Substantia nigra (tissue), 51 donors: ENCODE measurements at places on chromosomes 5 and 9.

GRCh38 chr5:58412932-58413331 lies 47.0 kb downstream of the PLK2 start:
- no peak for DNase-seq

GRCh38 chr5:173479711-173480110 lies 136.7 kb downstream of the BOD1 start:
- DNase-seq: no peak

DNA sequence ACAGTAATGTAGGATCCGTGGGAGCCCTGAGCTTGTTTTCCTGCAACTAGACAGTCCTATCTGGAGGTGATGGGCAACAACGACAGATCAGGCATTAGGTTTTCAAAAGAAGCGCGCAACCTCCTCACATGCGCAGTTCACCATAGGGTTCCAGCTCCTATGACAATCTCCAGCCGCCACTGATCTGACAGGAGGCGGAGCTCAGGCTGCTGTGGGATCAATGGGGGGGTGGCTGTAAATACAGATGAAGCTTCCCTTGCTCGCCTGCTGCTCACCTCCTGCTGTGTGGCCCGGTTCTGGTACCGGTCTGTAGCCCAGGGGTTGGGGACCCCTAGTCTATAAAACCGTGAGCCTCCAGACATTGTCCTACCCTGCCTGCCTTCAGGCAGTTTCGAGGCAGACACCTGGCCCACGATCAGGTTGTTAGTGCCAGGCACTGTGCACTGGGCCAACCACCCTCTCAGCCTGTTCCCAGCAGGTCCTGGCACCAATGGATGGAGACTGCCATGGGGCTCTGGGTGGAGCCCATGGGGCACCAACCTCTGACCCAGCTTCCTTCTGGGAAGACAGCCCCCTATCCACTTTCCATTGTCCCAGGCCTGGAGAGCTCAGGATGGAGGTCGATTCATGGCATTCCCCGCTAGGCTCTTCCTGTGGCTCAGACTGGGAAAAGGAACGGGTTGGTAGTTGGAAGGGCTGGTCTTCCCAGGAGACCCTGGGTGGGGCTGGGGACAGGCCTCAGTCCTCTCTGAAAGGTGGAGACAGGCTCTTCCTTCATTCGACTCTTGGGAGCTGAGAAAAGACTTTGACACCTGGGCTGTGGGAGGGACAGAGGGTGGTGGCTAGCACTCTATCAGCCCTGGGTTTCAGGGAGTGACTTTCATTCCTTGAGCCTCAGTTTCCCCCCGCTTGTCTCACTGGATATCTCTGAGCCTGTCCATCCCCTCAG lies 1.7 kb downstream of the ENDOG start:
- DNase-seq: peak; percentile 36

- no peak for DNase-seq
Observed at GRCh38 chr9:81082221-81082620, 607.1 kb downstream of the TLE1 start.

- DNase-seq: no peak
Observed at GRCh38 chr9:78003730-78004129, 27.9 kb downstream of the GNAQ start.

- no peak for DNase-seq
Observed at GRCh38 chr9:105676351-105676923, 14.2 kb downstream of the TAL2 start.

DNA sequence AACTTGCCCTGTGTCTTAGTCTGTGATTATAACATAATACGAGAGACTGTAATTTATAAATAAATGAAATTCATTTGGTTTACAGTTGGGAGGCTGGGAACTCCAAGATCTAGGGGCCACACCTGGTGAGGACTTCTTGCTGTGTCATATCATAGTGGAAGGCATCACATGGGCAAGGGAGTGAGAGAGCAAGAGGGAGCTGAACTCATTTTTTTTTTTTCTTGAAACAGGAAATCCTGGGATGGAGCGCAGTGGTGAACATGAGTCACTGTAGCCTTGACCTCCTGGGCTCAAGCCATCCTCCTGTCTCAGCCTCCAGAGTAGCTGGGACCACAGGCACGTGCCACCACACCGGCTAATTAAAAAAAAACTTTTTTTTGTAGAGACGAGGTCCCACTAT lies 7.2 kb downstream of the MLANA start:
- no peak for DNase-seq

DNA sequence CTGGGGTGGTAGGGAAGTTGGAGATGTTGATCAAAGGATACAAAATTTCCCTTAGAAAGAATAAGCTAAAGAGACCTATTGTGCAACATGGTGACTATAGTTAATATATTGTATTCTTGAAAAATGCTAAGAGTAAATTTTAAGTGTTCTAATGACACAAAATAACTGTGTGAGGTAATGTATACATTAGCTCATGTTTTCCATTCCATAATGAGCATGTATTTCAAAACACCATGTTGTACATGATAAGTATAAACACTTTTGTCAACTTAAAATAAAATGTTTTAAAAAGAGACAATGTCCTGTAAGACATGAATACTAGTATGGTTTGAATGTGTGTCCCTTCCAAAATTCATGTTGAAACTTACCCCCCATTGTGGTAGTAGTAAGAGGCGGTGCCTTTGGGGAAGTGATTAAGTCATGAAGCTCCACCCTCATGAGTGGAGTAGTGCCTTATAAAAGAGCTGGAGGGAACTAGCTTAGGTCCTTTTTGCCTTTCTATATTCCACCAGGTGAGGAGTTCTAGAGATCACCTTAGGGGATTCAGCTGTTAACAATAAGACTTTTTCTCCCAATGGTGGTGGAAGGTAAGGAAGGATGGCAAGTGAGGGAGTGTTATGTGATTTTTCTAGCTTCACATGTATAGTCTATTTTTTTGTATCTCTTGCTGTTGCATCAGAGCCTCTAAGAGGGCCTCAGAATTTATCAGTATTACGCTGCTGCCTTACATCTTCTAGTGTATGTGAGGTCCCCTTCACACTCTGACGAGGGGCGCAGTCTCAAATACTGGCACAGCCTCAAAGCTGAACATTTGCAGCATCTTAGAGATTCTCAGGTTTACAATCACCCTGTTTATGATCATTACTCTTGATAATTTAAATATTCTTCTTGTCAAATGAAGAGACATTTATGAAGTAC lies 94.9 kb upstream of the NREP start:
- no peak for DNase-seq

DNA sequence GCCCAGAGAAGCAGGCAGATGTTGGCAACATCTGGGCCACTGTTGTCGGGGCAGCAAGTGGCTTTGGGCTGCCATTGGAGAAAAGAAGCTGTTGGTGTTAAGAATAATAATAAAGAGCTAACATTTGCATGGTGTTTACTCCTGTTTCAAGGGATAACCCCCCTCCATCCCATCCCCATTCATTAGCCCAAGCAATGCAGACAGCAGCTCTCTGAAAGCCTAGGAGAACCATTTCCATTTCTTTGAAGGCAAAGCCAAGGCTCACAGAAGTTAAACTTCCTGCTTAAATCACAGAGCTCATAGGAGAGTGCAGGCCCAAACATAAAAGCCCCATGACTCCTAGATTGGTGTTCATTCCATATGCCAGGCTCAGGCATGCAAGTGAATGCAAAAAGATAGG lies 175.4 kb downstream of the ASTN2 start:
- no peak for DNase-seq

DNA sequence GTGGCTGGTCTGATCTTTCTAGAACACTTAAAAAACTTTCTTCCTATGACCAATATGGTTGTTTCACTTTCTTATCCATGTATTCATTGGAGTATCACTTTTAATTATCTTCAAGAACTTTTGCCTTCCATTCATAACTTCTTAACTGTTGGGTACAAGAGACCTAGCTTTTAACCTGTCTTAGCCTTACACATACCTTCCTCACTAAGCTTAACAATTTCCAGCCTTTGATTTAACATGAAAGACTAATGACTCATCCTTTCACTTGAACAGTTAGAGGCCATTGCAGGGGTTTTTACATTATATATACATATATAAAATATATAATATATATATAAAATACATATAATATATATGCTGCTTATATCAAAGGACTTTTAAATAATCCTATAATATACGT lies 57.9 kb downstream of the ABHD17B start:
- DNase-seq: no peak

DNA sequence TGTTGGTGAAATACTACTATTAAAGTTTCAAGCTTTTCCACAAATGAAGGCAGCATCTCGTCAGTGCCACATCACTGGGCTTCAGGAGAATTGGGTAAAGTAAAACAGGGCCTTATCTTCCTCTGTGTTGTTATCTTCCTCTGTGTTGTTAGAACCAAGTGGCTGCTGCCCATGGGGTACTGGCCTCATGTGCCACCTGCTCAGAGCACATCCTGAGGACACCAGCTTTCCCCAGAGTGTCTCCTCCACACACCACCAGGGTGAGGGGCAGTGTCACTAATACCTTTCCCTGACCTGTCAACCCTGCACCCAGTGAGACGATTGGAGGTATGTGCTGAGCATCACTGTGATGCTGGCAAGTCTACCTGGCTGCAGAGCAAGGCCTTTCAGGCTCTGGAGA lies 499.9 kb downstream of the SEMA5A start:
- DNase-seq: no peak

DNA sequence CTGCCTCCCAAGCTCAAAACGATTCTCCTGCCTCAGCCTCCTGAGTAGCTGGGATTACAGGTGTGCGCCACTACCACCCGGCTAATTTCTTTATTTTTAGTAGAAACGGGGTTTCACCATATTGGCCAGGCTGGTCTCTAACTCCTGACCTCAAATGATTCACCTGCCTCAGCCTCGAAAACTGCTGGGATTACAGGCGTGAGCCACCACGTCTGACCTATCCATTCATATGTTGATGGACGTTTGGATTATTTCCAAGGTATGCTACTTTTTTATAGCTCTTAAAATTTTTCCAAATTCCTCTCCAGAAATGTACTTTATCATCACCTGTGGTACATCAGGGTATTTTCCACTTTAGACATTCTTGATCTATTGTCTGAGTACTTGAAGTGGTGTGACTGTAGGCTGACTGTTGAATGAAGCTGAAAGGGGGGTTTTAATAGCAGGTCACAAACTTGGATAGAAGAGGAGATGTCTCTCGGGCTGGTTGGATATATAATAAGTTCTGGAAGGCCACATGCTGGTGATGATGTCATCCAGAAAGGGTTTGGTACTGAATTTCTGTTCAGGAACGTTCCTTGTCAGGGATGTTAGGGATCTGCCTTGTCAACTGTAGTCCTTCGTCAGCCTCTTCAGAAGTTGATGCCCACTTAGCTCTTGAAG lies 7.4 kb downstream of the CTNNA1 start:
- no peak for DNase-seq

DNA sequence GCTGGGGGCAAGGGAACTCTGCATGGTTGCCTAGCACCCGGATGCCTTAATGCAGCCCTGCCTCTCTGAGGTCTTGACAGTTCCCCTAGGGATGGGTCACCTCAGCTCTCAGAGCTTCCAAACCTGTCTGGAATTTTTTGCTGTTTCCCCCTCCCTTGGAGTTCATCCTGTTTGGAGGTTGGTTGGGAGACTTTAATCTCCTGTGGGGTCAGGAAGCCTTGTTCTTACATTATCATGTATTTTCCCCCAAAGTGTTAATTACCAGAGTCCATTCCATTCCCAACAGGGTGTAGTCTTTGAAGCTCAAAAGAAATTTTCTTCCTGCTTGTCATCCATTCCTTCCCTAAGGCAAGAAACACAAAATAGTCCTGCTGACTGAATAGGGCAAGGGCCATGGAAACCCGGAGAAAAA lies 150.3 kb upstream of the SPRY4 start:
- no peak for DNase-seq

GRCh38 chr5:100430268-100431195 lies 104.6 kb upstream of the FAM174A start:
- DNase-seq: peak; percentile 7

- no peak for DNase-seq
Observed at GRCh38 chr5:3377831-3378230, 217.8 kb upstream of the IRX1 start.

DNA sequence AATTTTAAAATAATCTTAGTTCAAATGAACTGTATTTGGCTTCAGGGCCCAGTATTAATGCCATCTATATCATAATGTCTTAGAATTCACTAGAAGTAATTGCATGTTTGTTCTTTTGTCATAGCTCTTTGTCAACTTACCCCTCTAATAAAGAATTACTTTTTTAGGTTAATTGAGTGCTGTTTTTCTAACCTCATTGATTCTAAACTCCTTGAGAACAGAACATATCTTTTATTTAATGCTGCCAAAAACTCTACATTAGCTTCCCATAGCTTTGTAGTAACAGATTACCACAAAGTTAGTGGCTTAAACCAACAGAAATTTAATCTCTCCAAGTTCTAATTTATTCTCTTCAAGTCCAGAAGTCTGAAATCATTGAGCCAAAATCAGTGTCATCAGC lies 242.4 kb downstream of the LURAP1L start:
- no peak for DNase-seq

DNA sequence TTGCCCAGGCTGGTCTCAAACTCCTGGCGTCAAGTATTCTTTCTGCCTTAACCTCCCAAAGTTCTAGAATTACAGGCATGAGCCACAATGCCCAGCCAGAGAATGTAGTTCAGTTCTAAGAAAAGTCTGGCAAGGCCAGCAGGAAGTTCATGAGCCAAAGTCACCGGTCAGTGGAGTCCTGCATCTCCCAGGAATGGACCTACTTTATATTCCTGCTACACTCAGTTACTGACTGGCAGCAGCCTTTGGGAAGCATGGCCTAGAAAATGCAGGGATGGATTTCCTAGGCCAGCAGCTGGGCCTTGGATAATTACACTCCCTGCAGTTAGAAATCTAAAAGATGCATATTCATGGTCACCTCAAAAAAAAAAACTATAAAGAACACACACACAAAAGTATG lies 135.7 kb downstream of the CAAP1 start:
- DNase-seq: no peak

GRCh38 chr5:114702136-114702535 lies 340.3 kb downstream of the KCNN2 start:
- DNase-seq: no peak

GRCh38 chr9:114057161-114057885 lies 20.8 kb downstream of the AMBP start:
- no peak for DNase-seq

- no peak for DNase-seq
Observed at GRCh38 chr5:1517838-1518237, 5.9 kb downstream of the LPCAT1 start.

- DNase-seq: no peak
Observed at GRCh38 chr5:112379542-112380325, 39.3 kb downstream of the EPB41L4A start.

DNA sequence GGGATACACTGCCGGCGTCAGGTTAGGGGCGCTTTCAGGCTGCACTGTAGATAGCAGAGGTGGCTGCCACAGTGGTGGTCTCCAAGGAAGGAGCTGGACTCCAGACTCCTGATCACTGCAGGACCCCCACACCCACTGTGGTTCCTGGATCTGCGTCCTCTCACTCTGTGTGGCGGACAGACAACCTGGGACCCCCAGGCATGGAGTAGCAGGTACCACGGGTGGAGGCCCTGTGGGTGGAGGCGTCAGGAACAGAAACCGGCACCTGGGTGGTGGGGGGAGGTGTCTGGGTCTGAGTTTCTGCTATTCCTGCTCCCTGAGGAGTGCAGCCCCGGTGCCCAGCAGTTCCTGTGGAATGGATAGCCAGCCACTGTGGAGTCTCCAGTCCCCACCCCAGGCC lies 75.1 kb upstream of the PCAT7 start:
- no peak for DNase-seq

GRCh38 chr9:37156781-37157356 lies 36.5 kb downstream of the ZCCHC7 start:
- DNase-seq: no peak

GRCh38 chr5:79408028-79408427 lies 105.9 kb downstream of the HOMER1 start:
- DNase-seq: no peak

GRCh38 chr5:38827525-38827924 lies 18.3 kb upstream of the OSMR start:
- DNase-seq: no peak

- no peak for DNase-seq
Observed at GRCh38 chr5:6350277-6351090, 27.9 kb downstream of the MED10 start.

GRCh38 chr5:150694612-150695011 lies 6.2 kb downstream of the RBM22 start:
- no peak for DNase-seq
